NCI-H1105 (cell line): ENCODE measurements at places on chromosomes 2 and 18.

- DNase-seq, result no peak
Observed at GRCh38 chr2:167856190-167856589, 391.2 kb downstream of the STK39 start.

GRCh38 chr2:54986264-54986663, 64.0 kb downstream of the RTN4 start:
- no peak for DNase-seq

GRCh38 chr2:181457121-181457740, at the start of gene ITGA4:
TSS of gene ITGA4 (plus strand) at chr2:181457386. CDS start at chr2:181457655, 269 bp downstream.
- no peak for DNase-seq

- no peak for DNase-seq
Observed at GRCh38 chr2:160737247-160737646, 243.6 kb upstream of the RBMS1 start.

DNA sequence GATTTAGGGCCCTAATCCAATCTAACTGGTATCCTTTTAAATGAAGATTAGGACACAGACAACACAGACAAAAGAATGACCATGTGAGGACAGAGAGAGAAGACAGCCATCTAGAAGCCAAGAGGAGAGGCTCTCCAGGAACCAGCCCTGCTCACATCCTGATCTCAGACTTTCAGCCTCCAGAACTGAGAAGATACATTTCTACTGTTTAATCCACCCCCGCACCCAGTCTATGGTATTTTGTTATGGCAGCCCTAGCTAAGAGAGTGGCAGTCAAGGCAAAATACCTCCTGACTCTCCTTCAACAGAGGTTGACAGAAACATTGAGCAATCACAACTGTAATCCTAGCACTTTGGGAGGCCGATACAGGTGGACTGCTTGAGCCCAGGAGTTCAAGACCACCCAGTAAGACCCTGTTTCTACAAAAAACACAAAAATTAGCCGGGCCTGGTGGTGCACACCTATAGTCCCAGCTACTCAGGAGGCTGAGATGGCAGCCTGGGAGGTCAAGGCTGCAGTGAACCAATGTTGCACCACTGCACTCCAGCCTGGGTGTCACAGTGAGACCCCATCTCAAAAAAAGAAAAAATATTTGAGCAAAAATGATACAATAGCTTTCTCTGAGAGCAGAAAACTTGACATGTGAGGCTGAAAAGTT, 34.7 kb downstream of the WDR33 start:
- DNase-seq, result no peak

DNA sequence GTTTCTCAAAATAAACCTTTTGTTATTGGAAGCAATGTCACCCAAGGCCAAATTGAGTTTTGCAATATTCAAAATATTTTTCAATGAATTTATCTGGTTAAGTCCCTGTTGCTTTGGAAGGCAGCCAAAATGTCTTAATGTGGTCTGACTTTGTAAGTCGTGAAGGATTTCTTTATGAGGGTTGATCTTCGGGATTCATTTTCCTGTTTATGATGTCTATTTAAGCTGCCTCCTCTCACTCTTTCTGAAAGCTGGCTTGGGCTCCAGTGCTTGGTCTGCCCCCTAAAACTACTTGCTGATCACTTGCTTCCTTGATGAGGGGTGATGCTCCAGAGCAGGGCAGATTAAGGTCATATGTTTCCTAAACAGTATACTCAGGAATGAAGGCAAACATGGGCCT, 141.1 kb downstream of the ANTXR1 start:
- DNase-seq, result no peak
